ENCODE measurements at places on chromosomes 7 and 10.

DNA sequence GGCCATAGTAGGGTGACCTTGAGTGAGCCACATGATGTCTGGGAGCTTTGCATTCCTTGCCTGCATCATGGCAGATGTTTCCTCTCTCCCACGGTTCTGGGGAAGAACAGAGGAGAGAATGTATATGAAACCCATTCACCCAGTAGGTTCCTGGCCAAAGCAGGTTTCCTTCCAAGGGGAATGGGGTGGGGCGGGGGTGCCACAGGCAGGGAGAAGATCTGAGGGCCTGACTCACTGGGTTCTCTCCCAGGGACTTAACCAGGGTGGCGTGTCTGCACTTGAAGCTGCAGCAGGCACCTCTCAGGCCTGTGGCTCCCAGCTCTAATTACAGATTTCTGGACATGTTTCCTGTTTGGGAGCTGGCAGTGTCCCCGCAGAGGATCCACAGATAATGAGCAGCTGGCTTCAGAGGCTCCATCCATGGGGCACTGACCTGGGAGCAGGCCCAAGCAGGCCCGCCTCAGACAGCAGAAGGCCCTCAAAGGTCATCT, 50.2 kb upstream of the ZMIZ1 start:
- DNase-seq, result no peak

DNA sequence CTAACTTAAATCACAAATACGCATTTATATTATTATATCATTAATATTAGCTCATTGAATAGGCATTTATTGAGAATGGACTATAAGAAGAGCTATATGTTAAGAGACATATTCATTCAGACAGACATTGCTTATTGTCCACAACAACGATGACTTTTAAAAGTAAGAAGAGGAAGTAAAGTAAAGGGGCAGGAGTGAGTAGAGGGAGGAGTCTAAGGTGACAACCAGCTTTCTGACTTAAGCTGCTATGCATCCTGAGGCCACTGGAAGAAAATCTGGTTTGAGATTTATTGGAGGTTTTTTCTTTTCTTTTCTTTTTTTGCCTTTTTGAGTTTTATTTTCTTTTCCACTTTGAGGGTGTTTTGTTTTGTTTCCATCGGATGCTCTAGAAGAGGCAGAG, 723.5 kb downstream of the GRM8 start:
- no peak for DNase-seq

DNA sequence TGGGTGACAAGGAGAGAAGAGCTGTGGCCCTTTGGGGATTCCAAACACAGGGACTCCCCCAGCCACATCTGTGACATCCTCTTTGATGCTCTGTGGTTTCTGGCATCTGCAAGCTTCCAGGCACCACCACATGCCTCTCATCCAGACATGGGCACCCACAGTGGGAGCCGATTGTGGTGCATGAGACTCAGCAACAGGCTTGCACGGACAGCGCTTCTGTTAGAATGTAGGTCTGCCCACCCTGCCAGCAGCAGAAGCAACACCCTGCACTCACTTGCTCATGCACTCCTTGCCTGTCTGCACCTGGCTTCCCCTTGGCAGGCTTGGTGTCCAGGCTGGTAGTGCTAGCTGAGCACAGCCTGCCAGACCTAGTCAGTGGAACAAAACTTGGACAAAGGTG, 735.0 kb upstream of the ZWINT start:
- DNase-seq, result no peak

- peak; percentile 81 for DNase-seq
Observed at GRCh38 chr7:100583132-100584053, 2.5 kb downstream of the LRCH4 start.

DNA sequence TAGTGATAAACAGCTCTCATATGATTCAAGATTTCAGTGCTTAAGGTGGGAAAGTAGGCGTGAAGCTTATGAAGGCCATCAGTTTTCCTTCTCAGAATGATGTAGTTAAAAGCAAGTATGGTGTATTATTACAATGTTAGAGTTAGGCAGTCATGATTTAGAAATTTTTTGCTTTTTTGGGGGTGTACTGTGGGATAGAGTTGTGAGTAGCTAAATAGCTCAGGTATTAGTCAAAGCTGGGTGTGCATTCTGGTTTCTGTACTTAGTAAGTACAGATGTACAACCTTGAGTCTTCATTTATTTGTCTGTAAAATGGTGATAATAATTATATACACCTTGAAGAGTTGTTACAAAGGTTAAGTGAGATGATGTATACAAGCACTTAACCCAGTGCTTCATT, 52.2 kb downstream of the R3HCC1L start:
- DNase-seq, result no peak

DNA sequence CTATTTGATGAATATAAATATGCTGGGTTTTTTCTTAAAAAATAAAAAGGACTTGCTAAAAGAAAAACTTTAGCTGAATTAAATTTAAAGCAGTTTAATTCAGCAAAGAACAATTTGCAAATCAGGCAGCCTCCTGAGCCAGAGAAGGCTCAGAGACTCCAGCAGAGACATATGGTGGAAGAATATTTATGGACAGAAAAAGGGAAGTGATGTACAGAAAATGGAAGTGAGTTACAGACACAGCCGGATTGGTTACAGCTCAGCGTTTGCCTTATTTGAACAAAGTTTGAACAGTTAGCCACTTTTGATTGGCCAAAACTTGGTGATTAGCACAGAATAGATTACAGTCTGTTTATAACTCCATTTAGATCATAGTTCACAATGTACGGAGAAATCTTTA, 110.3 kb downstream of the GAD2 start:
- DNase-seq, result no peak

DNA sequence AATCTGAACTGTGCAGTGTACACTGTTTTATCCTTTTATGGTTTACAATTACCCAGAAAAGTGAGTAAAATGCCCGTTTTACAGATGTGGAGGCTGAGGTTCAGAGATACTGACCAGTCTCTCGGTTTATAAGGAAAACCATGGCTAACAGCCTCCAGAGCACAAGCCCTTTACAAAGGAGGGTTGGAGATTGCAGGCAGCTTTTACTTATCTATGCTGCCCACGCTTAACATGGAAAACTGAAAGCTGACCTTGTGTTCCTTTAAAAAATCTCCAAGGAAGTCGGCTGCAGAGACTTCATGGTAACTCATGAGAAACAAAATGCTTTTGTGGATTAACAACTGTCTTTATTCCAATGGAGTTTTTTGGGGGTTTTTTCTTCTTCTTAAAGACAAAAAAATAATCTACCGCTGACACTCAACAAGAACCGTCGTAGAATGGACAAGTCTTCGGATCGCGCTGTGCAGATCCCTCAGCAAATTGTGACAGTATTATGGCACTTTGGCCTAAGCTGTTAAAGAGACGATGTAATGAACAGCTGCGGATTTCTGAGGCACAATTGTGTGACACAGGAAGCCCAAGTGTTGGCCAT, 654 bp upstream of the SLF2 start:
- peak; percentile 13 for DNase-seq

DNA sequence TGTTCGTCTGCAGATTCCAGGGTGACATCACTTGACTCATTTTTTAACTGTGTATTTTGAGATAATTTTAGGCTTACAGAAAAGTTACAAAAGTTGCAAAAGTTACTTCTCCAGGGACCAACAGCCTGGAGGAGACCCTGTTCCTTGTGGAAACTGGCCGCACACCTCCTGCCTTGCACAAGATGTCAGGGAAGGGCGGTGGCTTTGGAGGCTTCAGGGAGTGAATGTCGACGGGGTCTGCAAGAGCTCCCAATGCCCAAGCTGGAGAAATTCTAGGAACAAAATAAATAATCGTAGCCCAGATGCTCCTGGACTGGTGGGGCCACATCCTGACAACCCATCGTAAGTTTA, 62.2 kb upstream of the FAM20C start:
- DNase-seq, result no peak

DNA sequence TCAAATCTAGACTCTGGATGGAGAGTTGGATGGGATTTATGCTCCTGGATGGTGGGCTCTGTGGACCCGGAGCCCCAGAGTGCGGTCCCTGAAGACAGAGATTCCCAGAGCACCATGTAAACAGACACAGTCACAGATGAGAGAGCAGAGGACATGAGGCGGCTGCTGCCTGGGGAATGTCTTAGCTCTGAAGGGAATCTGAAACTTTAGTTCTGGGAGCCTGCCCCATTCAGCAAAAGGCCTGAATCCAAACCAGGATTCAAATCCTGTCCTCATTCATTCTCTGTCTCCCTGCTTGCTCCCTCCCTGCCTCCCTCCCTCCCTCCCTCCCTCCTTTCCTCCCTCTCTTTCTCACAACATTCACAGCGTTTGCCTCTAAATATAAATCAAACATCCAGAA, 49.5 kb upstream of the CALD1 start:
- DNase-seq, result no peak

- no peak for DNase-seq
Observed at GRCh38 chr10:78462726-78463228, 429.1 kb downstream of the RPS24 start.

- no peak for DNase-seq
Observed at GRCh38 chr7:98398567-98399372, 2.1 kb downstream of the BAIAP2L1 start.

DNA sequence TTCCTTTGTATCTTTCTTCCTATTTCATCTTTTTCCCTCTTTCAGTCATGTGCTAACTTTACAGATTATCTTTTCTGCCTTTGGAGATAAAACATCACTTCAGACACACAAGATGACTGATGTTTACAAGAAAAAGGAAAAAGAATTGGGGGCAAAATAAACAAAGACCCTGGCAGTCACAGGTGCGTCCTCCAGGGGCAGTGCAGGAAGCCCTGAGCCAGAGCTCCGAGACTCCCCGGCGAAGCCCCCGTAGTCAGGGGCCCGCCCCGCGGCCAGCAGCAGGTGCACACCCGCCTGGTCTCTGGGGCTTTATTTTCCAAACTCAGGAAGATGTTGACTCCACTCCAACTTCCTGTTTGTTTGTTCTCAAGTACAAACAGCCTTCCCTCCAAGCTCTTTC, 10.2 kb downstream of the STK32C start:
- DNase-seq, result no peak

DNA sequence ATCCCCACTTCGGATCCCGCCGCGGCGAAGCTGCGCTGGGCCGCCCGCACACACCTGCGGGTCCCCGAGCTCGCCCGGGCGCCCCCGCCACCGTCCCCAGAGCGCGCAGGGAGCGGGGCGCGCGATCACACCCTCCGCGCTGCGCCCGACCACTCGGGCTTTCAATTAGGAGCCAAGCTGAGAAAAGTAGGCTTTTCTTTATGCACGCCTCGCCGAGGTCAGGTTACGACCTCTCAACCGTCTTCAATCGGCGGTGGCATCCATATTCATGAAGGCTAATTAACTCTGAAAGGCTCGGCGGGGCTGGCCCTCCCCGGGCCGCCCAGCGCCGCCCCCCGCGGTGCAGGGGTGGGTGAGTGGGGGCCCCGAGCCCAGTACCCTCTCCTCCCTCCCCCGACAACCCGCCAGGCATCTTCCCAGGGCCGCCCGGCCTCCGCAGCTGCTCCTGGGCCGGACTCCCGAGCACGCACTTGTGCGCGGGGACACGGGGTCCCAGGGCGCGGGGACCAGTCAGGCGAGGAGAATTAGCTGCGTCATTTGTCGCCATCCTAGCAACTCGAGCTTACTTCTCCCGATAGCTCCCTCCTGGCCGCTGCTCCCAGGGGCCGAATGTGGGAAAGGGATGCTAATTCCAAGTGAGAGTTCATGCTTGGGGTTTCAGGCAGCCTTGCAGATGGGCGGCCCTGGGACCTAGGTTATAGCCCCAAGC, 155.5 kb upstream of the LYZL2 start:
- peak; percentile 95 for DNase-seq

- no peak for DNase-seq
Observed at GRCh38 chr10:70969188-70969587, 80.8 kb upstream of the PCBD1 start.

- DNase-seq, result peak; percentile 89
Observed at GRCh38 chr10:25875556-25876165, 58.4 kb upstream of the MYO3A start.
